NCI-H510A treated with DMSO at 0.1 percent for 48 hours (cell line): ENCODE measurements at places on chromosomes 2 and 18.

DNA sequence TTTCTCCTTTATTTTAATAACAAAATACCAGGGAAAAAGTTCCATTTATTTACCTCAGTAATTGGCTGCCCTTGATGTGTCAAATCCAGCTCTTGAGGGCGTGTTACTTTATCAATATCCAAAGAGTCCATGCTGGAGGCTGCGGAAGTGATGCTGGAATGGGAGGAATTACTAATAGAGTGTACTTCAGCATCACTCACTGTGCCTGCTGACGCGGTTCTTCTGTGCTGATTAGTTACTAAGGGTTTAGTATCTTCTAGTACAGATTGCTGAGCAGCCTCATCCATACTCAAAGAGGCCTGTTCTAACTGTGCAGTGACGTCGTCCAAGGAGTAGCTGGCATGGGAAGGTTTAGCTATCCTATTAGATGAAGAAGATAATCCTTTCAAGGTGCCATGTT is 45.6 kb downstream of the RAPH1 start:
- no peak for DNase-seq

DNA sequence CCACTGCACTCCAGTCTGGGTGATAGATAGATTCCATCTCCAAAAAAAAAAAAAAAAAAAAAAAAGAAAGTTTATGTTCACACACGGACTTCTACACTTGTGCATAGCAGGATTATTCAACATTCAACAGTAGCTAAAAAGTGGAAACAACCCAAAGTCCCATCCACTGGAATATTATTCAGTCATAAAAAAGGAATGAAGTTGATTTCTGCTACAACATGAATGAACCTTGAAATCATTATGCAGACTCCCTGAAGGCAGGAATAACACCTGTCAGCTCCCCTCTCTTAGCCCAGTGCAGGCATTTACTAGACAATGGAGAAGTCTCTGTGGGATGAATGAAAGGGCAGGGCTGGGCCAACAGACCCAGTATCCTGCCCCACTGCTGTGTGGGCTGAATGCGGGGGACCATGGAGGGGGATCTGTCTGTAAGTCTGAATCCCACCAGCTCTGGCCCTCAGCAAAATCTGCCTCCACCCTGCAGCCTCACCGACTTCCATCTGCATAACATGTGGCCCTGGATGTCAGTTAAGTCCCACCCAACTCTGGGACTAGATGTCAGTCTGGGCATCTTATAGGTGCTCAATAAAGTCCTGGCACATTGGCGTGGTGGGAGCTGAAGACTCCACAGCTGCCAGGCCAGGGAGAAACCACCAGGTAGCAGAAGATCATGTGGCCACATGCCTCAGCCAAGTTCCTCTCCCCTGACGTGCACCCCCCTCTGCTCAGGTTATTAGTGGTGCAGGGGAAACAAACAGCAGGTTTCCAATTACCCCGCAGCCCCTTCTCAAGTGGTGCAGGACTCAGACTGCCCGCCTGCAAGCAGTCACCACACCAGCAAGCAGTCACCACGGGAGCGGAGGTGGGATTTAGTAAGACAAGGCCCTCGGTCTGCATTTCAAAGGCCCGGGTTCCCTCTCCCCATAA is 8.9 kb downstream of the ZFP36L2 start:
- DNase-seq = peak; percentile 69

DNA sequence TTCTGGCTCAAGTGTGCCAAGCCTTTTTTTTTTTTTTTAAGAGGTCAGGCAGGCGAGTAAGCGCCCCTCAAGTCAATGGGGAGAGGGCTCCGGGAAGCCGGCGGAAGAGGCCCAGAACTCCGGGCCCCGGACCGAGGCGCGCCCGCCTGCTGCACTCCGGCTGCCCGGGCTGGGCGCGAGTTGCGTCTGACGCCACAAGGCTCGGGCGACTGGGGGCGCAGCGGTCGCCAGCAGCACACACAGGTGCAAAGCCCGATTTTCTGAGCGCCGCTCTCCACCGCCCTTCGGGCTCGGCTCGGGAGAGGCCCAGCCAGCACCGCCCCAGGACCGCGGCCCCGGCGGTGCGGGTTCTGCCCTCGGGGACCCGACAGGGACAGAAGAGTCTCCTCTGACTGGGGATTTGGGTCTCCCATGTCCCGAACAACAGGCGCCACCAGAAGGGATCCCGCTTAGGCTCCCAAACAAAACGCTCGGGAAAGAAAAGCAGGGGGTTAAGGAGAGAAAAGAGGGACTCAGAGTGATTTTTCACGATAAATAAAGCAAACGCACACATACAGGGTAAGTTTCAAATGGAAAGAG is 787 bp downstream of the ERBB4 start:
- no peak for DNase-seq

- no peak for DNase-seq
Observed at GRCh38 chr18:1017227-1018058, 112.8 kb downstream of the ADCYAP1 start.

DNA sequence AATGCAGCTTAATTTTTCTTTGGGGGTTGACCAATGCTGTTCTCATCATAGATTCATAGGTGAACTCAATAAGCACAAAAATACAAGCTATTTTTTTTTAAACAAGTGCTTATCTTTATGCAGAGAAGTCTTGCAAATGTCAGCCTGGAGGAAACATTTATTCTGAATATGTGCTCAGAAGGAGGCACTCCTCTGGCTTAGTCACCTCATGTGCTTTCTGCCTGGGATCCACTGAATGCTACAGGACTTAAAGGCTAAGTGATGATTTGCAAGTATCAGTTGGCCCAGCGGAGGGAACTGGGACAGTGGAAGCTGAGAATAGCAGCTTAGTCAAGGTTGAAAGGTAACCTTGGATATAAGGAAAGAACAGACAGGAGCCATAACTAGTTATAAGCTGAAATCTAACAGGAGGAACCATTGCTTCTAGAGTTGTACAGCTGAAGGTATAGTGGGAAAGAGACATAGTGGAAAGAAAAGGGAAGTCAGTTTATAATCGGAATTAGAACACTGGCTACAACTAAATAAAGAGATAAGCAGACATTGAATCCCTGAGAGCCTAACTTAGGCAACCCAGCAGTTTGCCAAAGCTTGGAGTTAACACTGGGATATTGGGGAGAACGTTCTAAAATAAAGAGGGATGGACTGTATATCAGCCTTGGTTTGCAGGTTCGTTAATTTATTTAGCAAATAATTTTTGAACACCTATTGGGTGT is 488.7 kb downstream of the SUCLG1 start:
- DNase-seq = no peak

- no peak for DNase-seq
Observed at GRCh38 chr2:8022908-8023640, 658.8 kb upstream of the ID2 start.

- no peak for DNase-seq
Observed at GRCh38 chr2:175947073-175947472, 55.0 kb downstream of the LNPK start.

DNA sequence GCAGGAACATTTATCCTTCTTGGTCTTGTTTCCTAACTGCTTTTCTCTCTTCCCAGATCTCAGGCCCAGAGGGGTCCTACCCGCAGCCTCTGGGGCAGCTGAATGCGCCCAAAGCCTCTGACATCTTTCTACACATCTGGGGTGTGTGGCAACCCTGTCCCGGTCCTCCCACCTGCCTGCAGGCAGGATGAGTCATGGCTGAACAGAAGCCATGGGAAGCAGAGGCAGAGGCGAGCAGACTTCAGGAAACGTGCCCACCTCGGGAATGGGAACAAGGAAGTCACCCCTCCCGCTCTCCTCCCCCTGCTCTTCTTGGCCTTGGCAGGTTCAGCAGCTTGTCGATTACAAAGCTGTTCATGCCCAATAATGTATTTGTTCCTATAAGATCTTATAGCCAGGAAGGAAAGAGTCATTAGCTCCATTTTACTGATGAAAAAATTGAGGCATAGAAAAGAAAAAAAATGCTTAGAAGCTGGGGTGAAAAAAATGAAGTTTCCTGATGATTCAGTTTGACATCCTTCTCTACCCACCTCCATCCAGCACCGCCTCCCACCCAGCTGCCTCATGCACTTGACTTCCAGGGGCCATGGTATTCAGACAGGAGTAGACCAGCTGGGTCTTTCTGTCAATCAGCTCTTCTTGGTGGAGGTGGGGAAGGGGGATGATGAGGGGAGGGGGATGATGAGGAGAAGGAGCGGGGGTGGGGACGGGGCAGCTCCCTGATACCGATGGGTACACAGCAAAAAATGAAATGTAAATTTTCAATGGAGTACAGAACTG is 10.4 kb upstream of the KCNF1 start:
- peak; percentile 63 for DNase-seq

DNA sequence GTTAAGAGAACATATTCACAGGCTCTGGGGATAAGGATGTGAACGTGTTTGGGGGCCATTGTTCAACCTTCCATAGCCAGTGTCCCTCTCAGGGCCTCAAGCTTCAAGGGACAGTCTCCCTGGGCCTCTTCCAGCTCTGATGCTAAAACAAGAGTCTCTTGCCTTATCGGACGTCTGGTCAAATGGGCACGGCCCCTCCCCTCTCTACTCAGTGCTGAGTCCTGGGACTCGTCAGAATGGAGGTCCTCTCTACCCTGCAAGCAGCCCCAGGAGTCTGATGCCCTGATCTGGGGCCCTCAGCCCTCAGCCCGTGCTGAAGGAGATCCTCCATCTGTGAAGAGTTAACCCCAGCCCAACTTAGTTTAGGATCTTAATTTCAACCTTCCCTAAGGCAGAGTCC is 198.2 kb downstream of the ZFP36L2 start:
- no peak for DNase-seq
